ENCODE measurements at places on chromosomes 2 and 18.
A peak's percentile ranks its signal among the peaks of the same experiment; 100 is the strongest.

GRCh38 chr2:160279813-160280465 lies 79.9 kb upstream of the ITGB6 start:
- DNase-seq: no peak

DNA sequence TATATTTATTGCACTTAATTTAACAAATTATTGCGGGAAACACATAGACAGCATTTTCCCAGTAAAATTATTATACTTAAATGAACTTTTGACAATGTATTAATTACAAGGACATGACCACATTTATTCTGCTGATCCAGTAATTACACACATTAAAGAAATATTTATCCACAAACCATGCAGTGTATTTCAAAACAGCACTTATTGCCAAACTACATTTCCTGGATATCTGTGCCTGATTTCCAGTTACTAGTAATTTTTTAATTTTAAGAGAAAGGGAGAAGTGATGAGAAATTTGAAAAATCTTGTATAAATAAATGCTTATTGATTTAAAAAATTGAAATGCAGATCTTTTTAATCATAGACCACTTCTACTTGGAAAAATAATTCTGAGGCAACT lies 1458.7 kb upstream of the ACVR2A start:
- DNase-seq: no peak

DNA sequence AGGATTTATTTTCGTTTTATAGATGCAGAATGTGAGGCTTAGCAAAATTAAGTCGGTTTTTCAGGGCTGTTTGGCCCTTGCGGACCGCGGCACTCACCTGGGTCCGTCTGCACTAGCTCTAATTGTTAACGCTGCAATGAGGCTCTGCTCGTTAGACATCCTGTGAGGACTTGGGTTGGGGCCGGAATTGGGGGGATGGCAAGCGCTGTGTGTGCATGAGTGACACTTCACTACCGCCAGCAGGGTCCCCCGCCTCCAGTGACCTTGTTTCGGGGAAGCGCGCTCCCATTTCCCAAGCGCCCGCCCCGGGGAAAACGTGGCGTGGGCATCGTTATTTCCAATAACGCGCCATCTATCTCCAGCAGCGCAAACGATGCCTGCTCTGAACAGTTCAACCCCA lies 54.2 kb downstream of the KCNG2 start:
- no peak for DNase-seq

DNA sequence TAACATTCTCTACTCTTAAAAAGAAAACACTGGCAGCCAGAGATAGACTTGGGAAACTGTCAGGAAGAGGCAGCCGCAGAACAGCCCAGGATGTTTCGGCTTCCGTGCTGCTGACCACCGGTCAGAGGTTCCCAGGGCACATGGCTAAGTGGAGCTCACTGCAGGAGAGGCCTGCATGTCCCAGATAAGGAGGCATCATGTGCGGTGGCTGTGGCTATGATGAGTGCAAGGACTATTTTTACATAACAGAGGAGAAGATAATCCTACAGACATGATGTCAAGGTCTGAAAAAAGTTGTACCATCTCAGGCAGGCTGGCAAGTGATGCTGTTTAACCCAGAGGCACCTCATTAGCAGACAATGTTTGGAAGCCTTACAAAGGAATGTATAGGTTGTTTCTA lies 252.3 kb downstream of the CYRIA start:
- DNase-seq: no peak

GRCh38 chr2:128867311-128867710 lies 548.6 kb upstream of the HS6ST1 start:
- DNase-seq: no peak

DNA sequence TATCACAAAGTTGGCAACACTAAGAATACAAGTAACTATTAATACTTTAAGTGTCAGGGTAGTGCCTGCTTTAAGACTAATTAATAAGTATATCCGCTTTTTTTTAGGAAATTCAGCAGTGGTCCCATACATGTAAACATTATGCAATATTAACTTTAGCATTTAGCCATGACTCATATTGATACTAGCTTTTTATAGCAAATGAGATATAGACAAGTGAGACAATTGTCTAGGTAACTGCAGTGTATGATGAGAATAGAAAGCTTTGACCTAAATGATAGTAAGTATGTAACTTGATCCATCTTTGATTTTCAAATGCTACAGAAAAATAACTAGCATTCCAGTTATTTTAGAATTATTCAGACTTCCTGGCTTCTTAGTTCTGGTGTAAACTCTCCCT lies 27.4 kb upstream of the VRK2 start:
- DNase-seq: no peak

- peak; percentile 56 for DNase-seq
Observed at GRCh38 chr2:230068651-230069055, at the start of gene SLC16A14. Gene SLC16A14 (minus strand): TSS chr2:230068924. CDS start chr2:230059352, 9,572 bp downstream.

DNA sequence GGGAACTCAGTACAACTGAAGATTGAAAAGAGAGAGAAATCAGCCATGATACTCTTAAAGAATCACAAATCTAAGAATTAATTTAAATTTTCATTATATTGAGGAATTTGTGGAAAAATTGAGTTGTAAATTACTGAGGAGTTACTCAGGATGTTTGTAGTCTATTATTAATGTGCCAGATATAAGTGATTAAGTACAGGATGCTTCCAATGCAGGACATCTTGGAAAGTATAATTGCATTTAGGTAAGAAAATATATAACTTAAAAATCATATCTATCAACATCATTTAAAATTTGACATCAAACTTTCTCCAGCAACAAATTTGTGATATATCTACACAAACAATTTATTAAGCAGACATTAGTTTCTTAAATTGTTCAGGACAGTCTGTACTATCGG lies 1.3 kb downstream of the CALCRL start:
- no peak for DNase-seq

DNA sequence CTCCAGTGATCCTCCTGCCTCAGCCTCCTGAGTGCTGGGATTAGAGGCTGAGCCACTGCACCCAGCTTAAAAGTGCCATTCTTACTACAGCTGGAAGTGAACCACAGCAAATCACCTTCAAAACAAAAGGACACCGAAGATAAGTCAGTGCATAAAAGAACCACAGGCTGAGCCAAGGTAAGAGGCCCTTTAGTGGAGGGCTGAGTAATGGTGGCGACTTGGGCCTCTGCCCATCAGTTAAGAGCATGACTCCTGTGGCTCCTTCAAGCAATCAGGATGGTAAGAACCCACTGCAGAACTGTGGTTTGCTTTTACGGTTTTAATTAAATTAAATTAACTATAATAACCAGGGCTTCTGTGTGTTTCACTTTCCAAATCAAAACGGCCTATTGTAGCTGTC lies 75.1 kb downstream of the CTAGE1 start:
- no peak for DNase-seq

DNA sequence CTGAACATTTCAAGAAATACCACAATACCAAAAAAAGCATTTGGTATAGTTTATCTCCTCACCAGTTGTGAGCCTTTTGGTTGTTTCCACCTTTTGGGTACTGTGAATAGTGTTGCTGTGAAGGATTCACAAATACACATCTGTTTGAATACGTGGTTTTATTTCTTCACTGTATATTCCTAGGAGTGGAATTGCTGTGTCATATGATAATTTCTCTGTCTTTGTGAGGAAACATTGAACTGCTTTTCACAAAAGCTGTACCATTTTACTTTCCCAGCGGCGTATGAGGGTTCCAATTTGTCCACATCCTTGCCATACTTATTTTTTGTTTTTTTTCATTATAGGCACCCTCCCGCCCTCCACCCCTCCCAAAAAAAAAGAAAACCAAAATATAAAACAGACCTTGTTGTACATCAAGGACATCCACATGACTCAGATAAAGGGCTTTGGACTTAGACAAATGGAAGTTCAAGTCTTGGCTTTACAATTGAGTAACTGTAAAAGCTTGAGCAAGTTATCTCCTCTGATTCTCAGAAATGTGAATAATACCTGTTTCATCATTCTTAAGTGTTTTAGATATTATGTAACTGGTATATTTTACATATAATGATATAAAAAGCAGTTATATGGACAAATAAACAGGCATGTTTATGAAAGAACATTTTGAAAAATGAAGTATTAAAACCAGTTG lies 19.0 kb downstream of the UBE2E3 start:
- DNase-seq: no peak

DNA sequence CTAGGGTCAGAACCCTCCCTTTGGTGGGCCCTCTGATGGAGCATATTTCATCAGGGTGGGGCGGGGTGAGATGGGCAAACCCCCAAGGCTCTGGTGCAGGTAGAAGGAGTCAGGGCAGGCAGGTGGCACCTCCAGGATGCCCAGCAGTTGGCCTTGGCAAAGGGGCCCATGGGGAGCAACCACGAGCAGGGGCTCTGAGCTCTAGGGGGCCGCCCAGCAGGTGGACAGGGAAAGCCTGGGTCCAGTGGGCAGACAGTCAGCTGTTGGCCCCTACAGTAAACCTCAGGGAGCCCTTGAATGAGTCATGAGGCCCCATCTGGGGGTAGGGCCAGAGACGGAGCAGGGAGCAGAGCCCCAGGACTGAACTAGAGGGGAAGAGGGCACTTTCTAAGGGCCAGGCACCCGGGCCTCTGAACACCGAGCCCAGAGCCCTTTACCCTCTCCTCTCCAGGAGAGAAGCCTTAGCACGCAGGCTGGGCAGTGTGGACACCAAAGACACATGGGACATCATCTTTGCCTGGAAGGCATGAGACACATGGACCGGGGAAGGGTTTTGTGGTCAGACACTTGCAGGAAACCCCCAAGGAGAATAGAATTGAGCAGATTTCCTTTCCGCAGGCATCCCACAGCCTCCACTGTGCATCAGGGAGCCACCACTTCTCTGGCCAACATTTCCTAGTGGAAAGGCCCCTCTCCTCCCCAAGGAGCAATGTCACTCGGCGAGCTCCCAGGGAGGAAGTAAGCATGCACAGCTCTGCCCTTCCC lies 257.3 kb downstream of the GLI2 start:
- no peak for DNase-seq

DNA sequence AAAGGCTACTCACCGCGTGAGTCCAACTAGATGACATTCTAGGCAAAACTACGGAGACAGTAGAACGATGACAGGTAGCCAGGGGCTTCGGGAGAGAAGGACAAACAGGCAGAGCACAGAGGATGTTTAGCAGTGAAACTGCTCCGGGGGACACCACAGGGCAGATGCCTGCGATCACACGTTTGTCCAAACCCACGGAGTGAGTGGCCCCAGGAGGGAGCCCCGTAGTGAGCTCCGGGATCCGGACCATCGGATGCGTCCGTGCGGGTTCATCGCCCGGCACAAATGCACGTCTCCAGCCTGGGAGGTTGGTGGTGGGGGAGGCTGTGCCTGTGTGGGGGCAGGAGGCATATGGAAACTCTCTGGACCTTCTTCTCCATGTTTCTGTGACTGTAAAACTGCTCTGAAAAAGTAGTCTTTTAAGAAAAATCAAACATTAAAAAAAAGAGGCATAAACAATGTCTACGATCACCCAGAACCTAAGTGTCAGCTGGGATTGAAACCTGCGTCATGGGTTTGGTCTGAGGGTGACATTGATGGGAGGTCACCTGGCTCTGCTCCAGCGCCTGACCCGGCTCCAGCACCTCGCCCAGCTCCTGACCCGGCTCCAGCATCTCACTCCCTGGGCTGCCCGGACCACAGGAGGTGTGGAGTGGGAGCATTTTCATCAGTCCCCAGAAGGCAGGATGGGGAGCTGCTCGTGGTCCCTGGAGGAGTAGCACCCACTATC lies 83.0 kb upstream of the CTDP1 start:
- no peak for DNase-seq

- DNase-seq: no peak
Observed at GRCh38 chr2:55707751-55708150, 14.1 kb upstream of the PNPT1 start.

DNA sequence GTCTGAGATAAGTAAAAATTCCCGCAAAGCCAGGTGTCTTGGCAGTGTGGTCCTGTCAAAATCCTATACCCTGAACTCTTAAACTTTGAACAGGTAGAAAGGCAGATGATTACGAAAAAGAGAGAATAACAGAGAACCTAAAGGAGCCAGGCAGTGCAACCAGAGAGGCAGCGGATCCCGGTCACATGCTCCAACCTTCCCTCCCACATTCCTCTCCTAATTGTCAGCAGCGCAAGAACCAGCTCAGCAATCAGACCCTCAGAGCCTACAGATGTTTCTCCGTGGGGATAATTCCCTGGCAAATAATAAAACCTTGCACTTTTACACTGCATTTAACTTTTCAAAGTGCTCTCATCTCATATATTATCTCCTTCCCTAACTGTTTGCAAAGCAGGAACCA lies 124.8 kb downstream of the EPHA4 start:
- DNase-seq: no peak
